Activated CD4-positive, alpha-beta T cell treated with anti-CD3 and anti-CD28 coated beads, Interleukin-2, amount 10 ng/mL, durations not matched to agents 24 days and 14 days (primary cell): ENCODE measurements at places on chromosomes 7 and 10. TPM values are rescaled to one million over a fixed set of nuclear protein-coding genes. Genes with fewer than 3 reads are reported as not detected.
A peak's percentile ranks its signal among the peaks of the same experiment; 100 is the strongest.

TACR2 gene
- total RNA-seq, result not detected in 2 replicates

LRRC4 gene
- 2.2 and 5.7 TPM in 2 replicates for total RNA-seq

CPEB3 gene
- 2.2 and 2.5 TPM in 2 replicates for total RNA-seq

- no peak overlapping the region for H3K27ac ChIP-seq
- no peak for DNase-seq
- H3K4me3 ChIP-seq, result no peak overlapping the region
These were observed 32.8 kb downstream of the LIMK1 start for GRCh38 chr7:74116356-74116755.

DNA sequence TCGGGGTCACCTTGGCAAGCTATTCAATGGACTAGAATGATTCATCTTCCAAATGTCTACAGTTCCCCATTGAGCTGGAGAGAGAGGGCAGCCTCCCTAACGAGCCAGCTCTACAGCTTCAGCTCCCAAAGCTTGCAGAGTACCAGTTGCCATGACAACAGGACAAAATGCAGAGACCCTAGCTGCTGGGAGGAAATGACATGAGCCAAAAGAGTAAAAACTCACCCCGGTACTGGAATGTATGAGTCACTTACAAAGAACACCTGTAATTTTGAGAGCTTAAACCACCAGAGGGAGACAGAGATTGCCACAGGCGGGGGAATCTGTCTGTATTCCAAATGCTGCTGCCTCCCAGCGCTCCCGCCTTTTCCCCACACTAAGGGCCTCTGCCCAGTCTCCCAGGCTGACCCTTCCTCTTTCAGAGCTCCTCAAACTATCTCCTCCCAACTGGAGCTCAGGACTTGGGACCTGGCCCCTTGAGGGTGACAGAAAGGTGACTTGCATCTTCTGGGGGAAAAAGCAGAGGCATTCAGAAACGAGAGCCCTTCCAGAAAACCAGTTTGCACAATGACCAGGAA, 95.5 kb downstream of the CUL2 start:
- no peaks in the 10 kb centered on the region for H3K27me3 ChIP-seq
- no peaks in the 10 kb centered on the region for H3K36me3 ChIP-seq
- H3K4me1 ChIP-seq, result peaks cover 18% of the 10 kb centered on the region
- no peak overlapping the region for H3K4me3 ChIP-seq
- H3K27ac ChIP-seq, result peak overlapping the region; percentile 77
- peak; percentile 88 for DNase-seq

DNA sequence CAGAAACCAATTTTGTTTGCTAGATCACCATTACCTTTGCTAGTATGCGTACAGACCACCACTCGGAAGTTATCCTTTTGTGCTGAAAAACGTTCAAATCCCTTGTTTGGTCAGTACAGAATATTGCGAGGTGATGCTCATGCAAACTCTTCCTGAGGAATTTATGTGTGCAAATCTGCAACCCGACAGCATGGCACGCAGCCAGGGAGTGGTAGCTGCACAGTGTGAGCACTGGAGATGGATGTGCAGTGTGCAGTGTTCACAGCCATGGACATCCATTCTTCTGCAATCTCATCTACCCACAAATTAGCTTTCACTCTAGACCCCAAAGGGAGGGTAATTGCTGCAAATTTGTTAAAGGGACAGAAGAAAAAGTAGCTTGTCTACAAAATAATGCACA, 72.2 kb downstream of the CACUL1 start:
- no peak for DNase-seq
- no peak overlapping the region for H3K27ac ChIP-seq
- peaks cover 4% of the 10 kb centered on the region for H3K4me1 ChIP-seq

- H3K4me1 ChIP-seq, result peaks cover 8% of the 10 kb centered on the region
- H3K36me3 ChIP-seq, result no peaks in the 10 kb centered on the region
- H3K27me3 ChIP-seq, result peaks cover 1% of the 10 kb centered on the region
These were observed 58.5 kb downstream of the PWWP2B start for GRCh38 chr10:132455441-132455971.

DNA sequence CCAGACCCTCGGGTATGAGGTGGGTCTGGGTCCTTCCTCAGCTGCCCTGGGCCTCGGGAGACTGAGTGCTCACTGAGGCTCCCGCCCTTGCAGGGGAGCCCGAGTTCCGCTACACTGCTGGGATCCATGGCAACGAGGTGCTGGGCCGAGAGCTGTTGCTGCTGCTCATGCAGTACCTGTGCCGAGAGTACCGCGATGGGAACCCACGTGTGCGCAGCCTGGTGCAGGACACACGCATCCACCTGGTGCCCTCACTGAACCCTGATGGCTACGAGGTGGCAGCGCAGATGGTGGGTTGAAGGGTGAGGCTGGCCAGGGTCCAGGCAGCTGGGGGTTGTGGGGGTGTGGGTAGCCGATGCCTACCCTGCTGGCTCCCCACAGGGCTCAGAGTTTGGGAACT, 7.6 kb downstream of the AEBP1 start:
- H3K4me1 ChIP-seq, result no peaks in the 10 kb centered on the region
- no peaks in the 10 kb centered on the region for H3K27me3 ChIP-seq
- H3K27ac ChIP-seq, result peak overlapping the region; percentile 25

DNA sequence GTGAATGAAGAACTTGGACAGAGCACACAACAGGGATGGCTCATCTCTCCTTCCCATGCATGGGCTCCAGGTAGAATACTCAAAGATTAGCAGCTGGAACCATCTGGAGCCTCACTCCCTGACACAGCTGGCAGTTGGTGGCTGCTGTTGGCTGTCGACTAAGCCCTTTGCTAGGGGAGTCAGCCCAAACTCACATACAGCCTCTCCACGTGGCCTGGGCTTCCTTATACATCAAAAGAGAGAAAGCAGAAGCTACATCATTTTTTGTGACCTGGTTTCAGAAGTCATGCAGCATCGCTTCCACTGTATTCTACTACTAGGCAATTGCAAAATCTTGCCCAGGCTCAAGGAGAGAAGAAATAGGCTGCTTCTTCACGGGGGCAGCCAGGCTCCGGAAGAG, 24.4 kb downstream of the ASNS start:
- H3K36me3 ChIP-seq, result peaks cover 20% of the 10 kb centered on the region
- H3K27ac ChIP-seq, result no peak overlapping the region
- H3K4me3 ChIP-seq, result no peak overlapping the region
- no peaks in the 10 kb centered on the region for H3K4me1 ChIP-seq

DNA sequence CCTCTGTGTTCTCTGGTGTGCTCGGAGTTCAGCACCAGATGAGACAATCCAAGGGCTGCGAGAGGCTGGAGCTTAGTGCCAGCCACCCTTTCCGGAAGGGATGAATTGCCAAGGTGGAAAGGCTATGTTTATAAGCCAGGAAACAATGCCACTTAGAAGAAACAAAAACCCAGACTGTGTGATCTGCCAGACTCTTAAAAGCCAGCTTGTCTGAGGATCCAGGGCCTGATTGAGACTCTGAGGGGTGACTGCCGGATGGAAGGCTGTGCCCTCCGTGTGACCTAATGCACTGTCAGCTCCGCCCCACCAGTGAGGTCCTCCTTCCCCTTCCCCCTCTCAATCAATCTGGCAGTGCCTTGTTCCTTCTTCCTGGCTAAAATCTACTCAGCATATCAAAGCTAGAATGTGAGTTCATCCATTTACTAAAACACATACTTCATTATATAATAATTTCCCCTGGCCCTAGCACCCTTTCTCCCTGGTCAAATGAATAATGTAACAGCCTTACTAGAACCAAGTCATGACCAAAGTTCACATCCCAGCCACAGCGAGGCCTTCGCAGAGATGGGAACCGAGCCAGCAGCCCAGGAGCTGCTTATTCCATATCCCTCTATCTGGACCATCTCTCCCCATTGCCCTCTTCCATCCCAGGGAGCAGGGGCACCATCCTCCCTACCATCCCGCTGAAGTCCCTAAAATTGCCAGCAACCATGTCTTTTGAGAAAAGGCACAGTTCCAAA, 25.5 kb downstream of the FAM107B start:
- H3K4me3 ChIP-seq, result no peak overlapping the region
- no peak for DNase-seq
- H3K27me3 ChIP-seq, result peaks cover 5% of the 10 kb centered on the region
- no peak overlapping the region for H3K27ac ChIP-seq

DNA sequence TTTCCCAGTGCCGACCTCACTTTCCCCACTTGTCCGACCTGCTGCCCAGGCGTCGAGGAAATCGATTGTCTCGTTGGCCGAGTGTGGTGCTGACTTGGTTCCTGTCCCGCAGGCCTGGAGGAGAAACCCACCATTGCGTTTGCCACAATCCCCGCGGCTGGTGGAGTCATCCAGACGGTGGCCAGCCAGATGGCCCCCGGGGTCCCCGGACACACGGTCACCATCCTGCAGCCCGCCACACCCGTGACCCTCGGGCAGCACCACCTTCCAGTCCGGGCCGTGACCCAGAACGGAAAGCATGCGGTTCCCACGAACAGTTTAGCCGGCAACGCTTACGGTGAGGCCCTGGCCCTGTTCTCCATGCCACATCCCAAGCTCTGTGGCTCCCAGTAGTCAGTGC, 14.5 kb upstream of the AP5Z1 start:
- DNase-seq, result no peak
- no peak overlapping the region for H3K27ac ChIP-seq
- H3K36me3 ChIP-seq, result peaks cover 31% of the 10 kb centered on the region
- no peaks in the 10 kb centered on the region for H3K27me3 ChIP-seq

- H3K27me3 ChIP-seq, result peaks cover 4% of the 10 kb centered on the region
- no peaks in the 10 kb centered on the region for H3K36me3 ChIP-seq
- H3K4me1 ChIP-seq, result no peaks in the 10 kb centered on the region
- H3K4me3 ChIP-seq, result no peak overlapping the region
These were observed 165.1 kb upstream of the WNT16 start for GRCh38 chr7:121163699-121164098.

- H3K36me3 ChIP-seq, result no peaks in the 10 kb centered on the region
- H3K27ac ChIP-seq, result no peak overlapping the region
- no peak for DNase-seq
These were observed 28.2 kb upstream of the PRKAR2B start for GRCh38 chr7:107016312-107016711.

GRCh38 chr7:113314594-113314993, 196.2 kb upstream of the SMIM30 start:
- H3K27ac ChIP-seq, result no peak overlapping the region
- H3K4me1 ChIP-seq, result no peaks in the 10 kb centered on the region
- H3K27me3 ChIP-seq, result no peaks in the 10 kb centered on the region
- DNase-seq, result no peak
- H3K36me3 ChIP-seq, result no peaks in the 10 kb centered on the region
- no peak overlapping the region for H3K4me3 ChIP-seq

DNA sequence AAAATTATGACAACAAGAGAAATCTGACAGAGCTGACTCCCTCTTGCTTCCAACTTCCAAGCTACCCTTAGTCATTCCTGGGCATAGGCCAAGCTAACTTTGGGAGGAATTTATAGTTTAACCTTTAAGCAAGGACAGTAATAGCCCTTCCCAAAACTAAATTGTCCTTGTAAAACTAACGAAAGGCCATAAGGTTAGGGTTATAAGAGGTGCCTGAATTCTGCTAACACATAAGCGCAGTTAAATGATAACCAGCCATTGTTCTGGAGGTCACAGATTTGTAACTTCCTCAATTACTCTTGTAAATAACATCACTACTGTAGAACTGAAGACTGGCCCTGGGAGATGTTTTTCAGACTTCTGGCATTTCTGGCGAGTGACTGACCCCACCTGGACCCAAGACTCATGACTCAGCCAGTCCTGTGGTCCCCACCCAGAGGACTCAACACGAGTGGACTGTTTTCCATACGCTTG, 481.2 kb downstream of the KCNMA1 start:
- no peaks in the 10 kb centered on the region for H3K4me1 ChIP-seq
- H3K27me3 ChIP-seq, result peaks cover 2% of the 10 kb centered on the region
- H3K27ac ChIP-seq, result no peak overlapping the region

DNA sequence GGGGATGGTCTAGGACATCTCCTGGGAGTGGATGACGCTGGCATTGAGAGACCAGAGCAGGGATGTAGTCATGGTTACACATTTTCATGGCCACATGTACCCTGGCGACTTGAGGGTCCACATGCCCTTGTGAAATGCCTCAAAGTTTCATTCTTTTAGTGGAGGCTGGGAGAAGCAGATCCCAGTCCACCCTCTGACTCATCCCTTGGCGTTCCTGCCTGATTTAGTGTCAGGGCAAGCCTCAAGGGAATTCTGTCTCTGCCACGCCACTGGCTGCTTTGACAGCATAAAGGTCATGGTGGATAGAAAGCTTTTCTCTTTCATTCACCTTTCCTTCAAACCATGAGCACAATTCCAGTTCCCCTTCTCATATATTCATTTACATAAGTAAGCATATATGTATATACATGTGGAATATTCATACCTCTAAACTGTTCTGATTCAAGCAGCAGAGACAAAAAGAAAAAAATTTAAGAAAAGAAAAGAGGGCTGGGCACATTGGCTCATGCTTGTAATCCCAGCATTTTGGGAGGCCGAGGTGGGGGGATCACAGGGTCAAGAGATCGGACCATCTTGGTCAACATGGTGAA, 21.8 kb upstream of the KIF5B start:
- H3K36me3 ChIP-seq, result no peaks in the 10 kb centered on the region
- peaks cover 6% of the 10 kb centered on the region for H3K27me3 ChIP-seq
- H3K27ac ChIP-seq, result no peak overlapping the region
- DNase-seq, result no peak
- H3K4me1 ChIP-seq, result no peaks in the 10 kb centered on the region
- H3K4me3 ChIP-seq, result no peak overlapping the region

GRCh38 chr7:1142051-1142635, 17.9 kb downstream of the ZFAND2A start:
- peak; percentile 51 for DNase-seq
- H3K4me1 ChIP-seq, result peaks cover 4% of the 10 kb centered on the region
- H3K27me3 ChIP-seq, result no peaks in the 10 kb centered on the region
- H3K36me3 ChIP-seq, result no peaks in the 10 kb centered on the region

DNA sequence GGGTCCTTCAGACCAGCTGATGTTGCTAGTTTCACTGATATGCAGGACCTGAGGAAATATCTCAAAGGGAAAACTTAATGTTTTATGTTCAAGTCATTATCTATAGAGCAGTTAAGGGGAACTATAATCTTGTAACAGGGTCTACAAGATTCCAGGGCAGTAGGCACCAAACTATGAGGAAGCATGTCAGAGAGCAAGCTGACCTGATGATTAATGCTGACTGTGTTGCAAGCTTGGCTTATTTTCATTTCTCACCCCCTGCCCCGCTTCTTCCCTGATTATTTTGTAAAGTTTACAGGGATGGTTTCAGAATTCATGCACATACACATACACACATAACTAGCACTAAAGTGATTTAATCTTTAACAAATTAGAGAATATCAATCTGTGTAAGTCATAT, 84.3 kb upstream of the CACNA2D1 start:
- no peaks in the 10 kb centered on the region for H3K36me3 ChIP-seq
- no peaks in the 10 kb centered on the region for H3K27me3 ChIP-seq
- H3K4me1 ChIP-seq, result no peaks in the 10 kb centered on the region
- no peak overlapping the region for H3K27ac ChIP-seq
- no peak for DNase-seq

- no peak overlapping the region for H3K4me3 ChIP-seq
- H3K27me3 ChIP-seq, result peaks cover 8% of the 10 kb centered on the region
- no peaks in the 10 kb centered on the region for H3K4me1 ChIP-seq
- H3K27ac ChIP-seq, result no peak overlapping the region
These were observed 241.9 kb downstream of the FOXP2 start for GRCh38 chr7:114656466-114656865.

- H3K27ac ChIP-seq, result no peak overlapping the region
- H3K4me3 ChIP-seq, result no peak overlapping the region
- H3K4me1 ChIP-seq, result peaks cover 6% of the 10 kb centered on the region
- no peak for DNase-seq
These were observed 386.0 kb downstream of the KIF20B start for GRCh38 chr10:90087197-90088023.

GRCh38 chr7:102107474-102108104, 179.1 kb upstream of the SH2B2 start:
- no peaks in the 10 kb centered on the region for H3K27me3 ChIP-seq
- no peak for DNase-seq
- H3K36me3 ChIP-seq, result peaks cover 7% of the 10 kb centered on the region
